ENCODE measurements at places on chromosomes 13 and 19.

- no peak for DNase-seq
These were observed 435.3 kb upstream of the HTR2A start for GRCh38 chr13:47332149-47332548.

GRCh38 chr19:33441277-33441699 is 67.8 kb downstream of the CEBPG start:
- DNase-seq: no peak

DNA sequence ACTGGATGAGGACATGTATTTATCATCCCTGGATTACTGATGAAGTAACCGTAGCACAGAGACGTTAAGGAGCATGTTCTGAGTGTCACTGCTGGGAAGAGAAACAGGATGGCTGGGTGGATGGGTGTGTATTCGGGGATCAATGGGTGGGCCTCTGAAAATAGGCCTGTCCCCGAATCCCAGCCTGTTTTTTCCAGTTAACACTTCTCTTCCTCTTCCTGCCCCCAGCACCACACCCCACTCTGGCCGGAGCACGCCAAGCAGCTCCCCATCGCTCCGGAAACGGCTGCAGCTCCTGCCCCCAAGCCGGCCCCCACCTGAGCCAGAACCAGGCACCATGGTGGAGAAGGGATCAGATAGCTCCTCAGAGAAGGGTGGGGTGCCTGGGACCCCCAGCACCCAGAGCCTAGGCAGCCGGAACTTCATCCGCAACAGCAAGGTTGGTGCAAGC is 8.8 kb downstream of the GRAMD1A start:
- DNase-seq: no peak

DNA sequence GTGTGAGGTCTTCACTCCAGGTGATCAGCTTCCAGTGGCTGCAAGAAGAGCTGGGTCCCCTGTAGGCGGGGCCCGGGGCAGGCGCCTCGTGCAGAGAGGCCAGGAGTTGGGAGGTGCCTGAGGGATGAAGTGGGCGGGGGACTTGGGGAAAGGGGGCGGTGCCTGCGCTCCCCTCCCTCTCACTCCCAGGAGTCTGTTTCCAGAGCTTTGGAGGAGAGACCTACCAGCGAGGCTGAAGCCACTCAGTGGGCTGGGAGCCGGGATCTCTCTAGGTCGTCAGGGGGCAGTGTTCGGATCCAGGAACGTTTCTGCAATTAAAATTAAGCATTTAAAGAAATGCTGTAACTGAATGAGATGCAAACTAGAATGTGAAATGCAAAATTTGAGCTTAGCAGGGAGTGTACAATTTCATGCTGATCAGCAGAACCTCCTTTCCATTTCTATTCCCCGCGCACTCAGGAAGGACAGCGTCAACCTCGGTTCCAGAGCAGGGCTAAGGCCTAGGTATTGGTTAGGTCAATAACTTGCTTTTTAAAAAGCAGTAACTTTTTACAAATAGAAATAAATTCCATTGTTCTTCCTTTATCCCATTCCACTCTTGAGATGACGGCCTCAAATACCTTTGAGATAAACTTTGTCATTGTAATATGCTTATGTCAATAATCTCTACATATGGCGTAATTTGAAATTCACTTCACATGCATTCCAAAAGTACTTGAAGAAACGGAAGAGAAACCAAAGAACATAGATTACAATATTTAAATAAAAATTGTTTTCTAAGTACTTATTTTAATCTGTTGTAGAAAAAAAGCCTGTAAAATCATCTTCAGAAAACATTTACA is 11.6 kb downstream of the ZNF160 start:
- DNase-seq: no peak

DNA sequence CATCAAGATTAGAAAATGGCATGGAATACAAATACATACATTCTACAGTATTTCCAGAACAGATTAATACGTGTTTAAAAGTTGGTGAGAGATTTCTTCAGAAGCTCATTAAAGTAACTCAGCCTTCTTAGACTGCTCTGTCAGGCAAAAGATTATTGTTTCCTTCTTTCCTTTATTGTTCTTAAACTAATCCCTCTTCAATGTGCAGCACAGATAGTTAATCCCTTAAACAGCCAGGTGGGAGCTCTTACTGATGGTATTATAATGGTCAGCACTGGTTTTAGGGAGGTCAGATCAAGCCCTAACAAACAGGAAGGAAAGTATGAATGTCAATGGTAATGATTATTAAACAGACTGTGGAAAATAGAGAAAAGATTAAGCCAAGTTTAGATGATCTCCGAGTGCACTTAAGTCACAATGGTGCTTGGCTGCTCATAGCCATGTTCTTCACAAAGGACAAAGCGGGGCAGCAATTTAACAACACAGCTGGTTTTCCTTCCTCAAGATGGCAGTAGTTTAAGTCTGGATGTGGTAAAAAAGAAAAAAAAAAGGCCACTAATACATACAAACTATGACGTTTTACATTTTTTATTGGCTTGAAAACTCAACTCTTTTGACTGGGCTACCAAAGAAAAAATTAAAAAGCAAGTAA is 992.6 kb downstream of the PCDH9 start:
- no peak for DNase-seq

GRCh38 chr13:87999240-87999700 is 328.1 kb downstream of the SLITRK5 start:
- DNase-seq: no peak

Data from CD4-positive, alpha-beta T cell treated with Interleukin-10 for 1 hour (primary cell).